ENCODE measurements at places on chromosomes 12 and 14.

DNA sequence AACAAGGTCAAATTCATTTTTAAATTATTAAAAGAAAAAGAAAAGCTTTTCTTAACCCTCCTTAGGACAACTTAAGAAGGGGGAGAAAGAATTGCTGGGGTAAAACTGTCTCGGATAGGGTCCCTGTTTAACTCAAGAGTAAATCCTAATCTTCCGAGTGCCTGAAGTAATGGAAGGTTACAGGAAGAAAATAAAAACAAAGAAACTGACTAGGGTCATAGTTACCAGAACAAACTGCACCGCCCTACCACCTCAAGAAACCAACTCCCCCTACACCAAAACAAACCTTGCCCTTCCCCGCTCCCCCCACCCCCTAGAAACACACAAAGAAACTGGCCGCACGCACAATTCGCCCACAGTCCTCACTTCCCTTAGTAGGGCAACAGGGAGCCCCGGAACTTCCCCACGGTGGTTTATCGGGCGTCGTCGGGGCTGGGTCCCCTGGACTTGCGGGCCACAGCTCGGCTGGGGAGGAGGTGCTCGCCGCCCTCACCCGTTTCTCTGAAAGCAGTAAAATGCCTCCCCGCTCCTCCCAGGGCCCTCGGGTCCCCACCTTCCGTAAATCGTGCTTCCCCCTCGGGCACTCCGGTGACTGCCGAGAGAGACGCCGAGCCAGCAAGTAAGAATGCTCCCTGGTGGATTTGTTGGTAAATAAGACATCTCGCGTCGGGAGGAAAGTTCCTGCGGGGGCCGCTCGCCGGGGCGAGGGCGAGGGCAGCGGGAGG is 2.4 kb downstream of the SINHCAF start:
- peak; percentile 73 for DNase-seq

- no peak for DNase-seq
These were observed 168.7 kb upstream of the HIF1A start for GRCh38 chr14:61526405-61527312.

DNA sequence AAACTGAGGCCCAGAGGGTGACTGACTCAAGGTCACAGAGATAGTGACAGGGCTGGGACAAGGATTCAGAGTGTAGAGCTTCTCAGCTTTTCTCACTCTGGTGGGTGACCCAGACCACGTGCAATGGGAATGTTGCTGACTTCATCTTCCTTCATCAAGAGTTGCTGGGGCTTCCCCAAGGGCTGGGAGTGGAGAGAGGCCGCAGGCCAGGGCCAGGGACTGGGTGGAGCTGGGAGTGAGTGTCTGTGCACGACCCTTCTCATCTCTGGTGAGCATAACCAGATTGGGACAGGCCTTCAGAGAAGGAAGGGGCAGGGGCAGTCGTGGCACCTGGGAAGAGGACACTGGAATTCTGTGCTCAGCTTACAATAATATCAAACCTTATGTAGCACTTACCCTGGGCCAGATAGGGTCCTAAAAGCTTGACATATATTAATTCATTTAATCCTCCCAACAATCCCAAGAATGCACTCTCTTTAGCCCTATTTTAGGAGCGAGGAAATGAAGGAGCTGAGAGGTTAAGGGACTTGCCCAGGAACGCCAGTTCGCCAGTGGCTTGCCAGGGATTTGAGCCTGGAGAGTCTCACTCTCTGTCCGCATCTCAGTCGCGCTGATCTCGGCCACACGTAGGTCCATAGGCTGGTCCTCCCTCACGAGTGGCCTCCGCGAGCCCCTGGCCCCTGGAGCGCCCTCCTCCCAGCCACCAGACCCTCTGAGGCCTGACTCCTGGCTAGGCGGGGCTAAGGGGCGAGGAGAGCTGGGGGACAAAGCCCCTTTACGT is 15.8 kb downstream of the KRT18 start:
- no peak for DNase-seq

DNA sequence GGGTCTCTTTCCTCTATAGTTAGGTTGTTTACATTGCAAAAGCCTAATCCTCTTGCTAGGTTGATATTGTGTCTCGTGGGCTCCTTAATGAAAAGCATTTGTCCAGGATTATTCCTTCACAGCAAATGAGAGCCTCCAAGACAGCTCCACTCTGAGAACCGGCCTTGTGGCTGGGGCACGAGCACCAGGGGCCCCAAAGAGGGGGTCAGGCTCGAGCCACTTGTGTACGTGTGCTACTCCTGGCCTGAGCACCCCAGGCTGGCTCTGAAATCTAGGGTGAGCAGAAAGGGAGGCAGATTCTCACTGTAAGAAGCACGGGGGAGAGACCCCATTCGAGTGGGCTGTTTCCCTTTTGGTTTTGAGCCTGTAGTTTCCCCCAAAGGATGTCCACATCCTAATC is 45.0 kb upstream of the FZD10 start:
- DNase-seq = no peak

GRCh38 chr12:48358937-48359513 is 8.3 kb upstream of the ZNF641 start:
- DNase-seq = no peak

GRCh38 chr14:30252151-30252550 is 306.8 kb upstream of the G2E3 start:
- DNase-seq = no peak

- peak; percentile 81 for DNase-seq
These were observed 629 bp downstream of the KCNMB4 start for GRCh38 chr12:70366581-70367257.

DNA sequence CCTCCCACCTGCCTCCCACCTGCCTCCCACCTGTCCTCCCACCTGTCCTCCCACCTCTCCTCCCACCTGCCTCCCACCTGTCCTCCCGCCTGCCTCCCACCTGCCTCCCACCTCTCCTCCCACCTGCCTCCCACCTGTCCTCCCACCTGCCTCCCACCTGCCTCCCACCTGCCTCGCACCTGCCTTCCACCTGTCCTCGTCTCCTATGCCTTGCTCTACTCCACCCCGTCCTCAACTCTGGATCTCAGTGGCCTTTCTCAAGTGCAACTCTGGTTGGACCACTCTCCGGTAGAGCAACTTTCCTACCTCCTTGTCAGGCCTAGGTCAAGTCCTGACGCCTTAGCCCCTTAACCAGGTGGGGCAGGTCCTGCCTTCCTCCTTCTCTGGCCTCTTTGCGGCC is 29.3 kb upstream of the PEX5 start:
- DNase-seq = peak; percentile 83
